ENCODE measurements at places on chromosomes 5 and 9.

DNA sequence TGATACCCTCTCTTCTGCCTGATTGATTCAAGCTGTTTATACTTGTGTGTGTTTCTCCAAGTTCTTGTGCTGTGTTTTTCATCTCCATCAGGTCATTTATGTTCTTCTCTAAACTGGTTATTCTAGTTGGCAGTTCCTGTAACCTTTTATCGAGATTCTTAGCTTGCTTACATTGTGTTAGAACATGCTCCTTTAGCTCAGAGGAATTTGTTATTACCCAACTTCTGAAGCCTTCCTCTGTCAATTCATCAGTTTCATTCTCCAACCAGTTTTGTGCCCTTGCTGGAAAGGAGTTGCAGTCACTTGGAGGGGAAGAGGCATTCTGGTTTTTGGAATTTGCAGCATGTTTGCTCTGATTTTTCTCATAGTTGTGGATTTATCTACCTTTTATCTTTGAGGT lies 126.2 kb upstream of the FTMT start:
- DNase-seq, result no peak

DNA sequence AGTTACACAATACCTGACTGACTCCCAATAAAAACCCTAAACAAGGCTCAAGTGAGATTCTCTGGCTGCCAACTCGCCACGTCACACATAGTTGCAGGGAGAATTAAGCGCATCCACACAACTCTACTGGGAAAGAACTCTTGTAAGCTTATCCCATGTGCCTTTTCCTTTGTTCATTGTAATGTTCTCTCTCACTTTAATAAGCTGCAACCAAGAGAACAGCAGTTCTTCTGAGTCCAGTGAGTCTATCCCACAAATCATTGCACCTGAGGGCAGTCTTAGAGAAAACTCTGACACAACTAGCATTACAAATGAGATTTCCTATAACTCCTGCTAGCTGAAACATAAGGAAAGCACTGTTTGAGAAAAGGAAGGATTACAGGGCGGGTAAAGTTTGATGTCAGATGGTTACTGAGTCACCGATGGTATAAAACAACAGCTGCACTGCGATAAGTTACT lies 27.4 kb downstream of the CENPK start:
- no peak for DNase-seq

- DNase-seq, result no peak
Measured at GRCh38 chr5:99355881-99356280, 427.1 kb upstream of the CHD1 start.

GRCh38 chr5:84445049-84445685 lies 60.5 kb upstream of the EDIL3 start:
- no peak for DNase-seq

GRCh38 chr9:135707252-135708138 lies 5.5 kb downstream of the KCNT1 start:
- DNase-seq, result no peak

- DNase-seq, result no peak
Measured at GRCh38 chr5:17143335-17143734, 74.1 kb upstream of the BASP1 start.

- no peak for DNase-seq
Measured at GRCh38 chr9:89843591-89843990, 238.8 kb downstream of the GADD45G start.

Measured in Jurkat, Clone E6-1 (cell line).